ENCODE measurements at places on chromosomes 6 and 20.
A peak's percentile ranks its signal among the peaks of the same experiment; 100 is the strongest.

- DNase-seq = no peak
Observed at GRCh38 chr20:62511915-62512610, 36.3 kb upstream of the GATA5 start.

DNA sequence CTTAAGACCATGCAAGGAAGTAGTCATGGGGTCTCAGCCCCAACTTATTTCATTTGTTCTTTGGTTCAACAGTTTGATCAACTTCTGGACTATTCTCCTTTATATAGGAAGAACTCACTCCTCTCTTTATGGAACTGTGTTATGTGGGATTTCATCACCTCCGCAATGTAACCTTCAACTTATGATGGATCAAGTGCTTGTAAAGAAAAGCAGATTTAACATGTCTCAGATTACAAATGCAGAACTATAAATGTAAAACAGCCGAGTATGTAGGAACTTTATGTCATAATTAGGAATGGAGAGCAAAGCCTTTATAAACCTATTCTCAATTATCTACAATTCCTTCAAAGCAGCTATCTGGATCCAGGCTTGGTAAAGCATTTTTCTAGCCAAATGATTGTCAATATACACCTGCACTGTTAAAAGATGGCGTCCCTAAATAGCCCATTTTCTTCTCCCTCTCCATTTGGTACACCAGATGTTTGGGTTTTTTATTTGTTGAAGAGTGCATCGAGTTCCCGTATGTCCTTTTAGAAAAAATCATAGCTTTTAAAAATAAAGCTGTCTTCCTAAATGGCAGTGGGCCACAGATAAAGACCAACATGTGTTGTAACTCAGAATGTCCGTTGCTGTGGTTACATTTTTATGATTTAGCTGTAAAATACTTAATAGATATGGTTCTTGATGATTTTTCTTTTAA, 985.1 kb upstream of the SLC35B3 start:
- no peak for DNase-seq

DNA sequence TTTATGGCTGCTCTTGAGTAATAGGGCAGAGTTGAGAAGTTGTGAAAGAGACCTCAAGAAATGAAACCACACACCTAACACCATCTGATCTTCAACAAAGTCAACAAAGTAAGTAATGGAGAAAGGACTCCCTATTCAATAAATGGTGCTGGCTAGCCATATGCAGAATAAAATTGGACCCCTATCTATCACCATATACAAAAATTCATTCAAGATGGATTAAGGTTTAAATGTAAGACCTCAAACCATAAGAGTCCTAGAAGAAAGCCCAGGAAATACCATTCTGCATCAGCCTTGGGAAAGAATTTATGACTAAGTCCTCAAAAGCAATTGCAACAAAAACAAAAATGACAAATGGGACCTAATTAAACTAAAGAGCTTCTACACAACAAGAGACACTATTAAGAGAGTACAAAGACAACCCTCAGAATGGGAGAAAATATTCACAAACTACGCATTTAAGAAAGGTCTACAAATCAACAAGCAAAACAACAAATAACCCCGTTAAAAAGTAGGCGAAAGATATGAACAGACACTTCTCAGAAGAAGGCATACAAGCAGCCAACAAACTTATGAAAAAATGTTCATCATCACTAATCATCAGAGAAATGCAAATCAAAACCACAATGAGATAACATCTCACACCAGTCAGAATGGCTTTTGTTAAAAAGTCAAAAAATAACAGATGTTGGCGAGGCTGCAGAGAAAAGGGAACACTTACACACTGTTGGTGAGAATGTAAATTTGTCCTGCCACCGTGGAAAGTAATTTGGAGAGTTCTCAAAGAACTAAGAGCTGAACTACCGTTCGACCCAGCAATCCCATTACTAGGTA, 4.0 kb downstream of the MAP3K5 start:
- DNase-seq = peak; percentile 11

DNA sequence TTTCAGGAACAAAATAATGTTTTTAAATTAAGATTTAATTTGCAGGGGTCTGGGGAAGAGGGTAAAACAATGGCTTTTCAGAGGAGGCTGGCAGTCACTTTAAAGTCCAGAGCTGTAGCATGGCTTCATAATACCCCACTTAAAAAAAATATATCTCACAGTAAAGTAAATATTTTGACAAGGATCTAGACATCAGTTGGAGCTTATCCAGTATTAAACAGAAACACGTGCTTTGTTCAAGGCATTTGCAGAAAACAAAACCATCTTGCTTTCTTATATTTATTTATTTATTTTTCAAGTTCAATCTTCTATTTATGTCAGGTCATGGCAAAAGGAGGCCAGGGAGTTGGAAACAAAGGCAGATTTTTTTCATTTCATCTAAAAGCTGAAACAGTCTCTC, 53.3 kb upstream of the PRL start:
- DNase-seq = no peak

DNA sequence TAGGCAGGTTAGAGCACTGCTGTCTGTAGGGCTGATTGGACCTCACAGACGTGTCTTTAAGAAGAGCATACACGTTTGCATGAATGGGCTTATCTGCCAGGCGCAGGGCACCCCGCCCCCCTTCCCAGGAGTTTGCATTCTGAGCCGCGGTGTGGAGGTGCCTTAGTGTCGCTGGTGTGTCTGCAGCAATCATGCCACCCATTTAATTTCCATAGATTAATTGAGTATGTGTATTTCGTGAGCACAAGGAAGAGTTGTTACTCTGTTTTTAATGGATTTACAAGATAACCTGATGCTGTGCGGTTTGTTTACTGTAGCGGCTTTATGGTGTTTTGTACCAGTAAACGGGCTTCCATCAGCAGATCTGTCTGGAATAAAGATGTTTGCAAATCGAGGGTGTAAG, 107.7 kb downstream of the ZDHHC14 start:
- DNase-seq = no peak

DNA sequence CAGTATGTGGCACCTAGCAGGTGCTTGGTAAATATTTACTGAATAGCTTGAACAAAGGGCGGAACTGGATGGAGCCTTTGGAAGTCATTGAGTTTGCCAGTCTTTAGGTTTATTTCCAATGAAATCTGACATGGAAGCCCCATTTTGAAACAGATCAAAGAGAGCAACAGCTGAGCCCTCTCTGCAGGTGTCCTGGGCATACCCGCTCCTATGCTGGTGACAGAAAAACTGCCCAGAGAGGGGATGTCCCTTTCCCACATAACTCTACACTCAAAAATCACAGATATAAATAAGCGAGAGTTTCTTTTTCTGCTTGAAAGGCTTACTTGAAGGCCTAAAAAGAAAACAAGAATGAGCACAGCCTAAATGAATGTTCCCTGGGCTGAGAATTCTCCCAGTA, 53.0 kb upstream of the RALY start:
- no peak for DNase-seq

DNA sequence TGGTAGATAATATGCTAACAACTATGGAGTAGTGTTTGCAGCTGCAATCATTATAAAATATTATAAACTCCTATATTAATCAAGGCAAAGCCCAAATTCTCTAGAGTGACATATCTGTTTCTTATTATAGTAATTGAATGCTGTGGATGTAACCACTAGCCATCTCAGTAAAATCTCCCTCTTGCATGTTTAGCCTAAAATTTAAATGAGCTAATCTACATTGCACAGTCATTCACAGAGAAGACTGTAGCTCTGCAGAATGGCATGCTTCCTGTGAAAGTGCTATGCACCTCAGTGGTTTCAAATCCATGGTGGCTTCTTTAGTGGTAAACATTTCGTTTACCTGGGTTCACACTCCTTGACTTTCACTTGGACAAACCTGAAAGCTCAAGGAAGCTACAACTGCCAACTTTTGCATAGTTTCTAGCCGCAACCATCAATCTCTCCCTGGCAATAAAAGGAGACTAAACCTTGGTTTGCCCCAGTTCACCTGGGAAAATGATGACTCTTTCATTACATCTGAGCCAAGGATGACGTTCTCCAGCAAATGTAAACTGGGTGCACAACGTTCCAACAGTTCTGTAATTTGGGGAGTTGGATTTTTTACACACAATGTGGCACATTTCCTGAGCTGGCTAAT, 47.2 kb downstream of the FILIP1 start:
- no peak for DNase-seq

DNA sequence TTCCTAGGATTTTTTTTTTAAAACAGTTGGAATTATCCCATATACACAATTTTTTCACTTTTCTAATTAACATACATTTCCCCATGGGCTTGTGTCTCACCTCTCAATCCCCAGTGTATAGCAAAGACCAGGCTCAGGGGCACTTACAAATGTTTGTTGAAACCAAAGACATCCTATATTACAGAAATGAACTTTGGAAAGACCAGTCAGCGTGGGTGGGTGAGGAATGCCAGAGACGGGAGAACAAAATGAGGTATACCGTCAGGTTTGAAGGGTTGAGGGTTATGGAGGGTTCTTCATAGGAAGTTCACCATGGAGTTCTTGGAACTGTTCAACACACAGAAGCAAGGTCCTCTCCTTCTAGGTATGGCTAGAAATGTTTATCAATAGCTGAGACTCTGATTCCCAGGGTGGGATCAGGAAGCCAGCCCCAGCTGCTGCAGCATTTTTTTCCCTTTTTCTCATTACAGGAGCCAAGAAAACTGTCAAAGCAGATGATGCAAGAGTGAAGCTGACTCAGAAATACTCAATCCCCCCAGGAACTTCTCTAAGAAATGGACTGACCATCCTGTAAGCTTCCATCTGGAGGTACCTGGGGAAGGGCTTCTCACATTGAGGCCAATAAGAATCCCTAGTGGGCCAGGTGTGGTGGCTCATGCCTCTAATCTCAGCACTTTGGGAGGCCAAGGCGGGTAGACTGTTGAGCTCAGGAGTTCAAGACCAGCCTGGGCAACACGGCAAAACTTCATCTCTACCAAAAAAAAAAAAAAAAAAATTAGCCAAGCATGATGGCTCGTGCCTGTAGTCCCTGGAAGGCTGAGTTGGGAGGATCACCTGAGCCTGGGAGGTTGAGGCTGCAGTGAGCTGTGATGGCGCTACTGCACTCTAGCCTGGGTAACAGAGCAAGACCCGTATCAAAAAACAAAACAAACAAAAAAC, 15.9 kb upstream of the TBC1D20 start:
- no peak for DNase-seq

DNA sequence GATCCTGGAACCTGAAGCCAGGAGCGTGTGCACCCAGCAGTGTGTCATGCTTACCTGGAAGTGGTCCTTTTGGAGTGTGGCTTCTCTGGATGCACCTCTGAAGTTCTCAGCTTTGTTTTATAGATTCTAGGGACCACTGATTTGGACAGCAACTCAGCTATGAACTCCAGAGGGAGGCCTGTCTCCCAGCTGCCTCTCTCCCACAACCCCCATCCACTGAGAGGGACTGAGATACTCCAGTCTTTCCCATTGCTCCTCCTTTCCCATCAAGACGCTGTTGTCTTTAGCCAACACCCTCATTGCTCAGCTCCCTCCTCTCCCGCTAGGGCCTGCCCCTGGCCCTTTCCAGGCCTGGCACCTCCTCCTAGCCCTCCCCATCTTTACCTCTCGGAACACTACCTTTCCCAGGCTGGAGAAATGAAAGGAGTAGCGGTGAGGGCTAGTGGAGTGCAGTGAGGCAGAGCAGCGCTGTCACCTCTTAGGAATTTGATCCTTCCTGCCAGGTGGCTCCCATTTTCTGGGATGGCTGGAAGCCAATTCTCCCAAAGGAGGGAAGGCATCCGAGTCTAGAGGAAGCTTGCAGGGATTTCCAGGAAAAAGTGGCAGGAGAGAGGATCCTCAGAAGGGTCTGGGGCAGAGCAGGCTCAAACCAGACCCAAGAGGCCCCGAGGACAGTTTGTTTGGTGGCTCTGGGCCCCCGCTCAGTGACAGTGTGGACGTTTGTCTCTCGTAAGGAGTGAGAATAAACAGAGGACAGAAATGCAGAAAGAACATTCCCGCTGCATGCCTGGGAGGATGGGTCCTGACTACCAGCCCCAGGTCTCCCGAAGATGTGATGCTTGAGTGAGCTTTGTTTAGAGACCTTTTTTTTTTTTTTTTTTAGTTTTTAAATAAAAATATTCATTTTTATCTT, at the start of gene LRRN4:
LRRN4 (minus strand) TSS at position 285 of the 913 bp plus-strand sequence. CDS start 1,261 bp downstream, outside the sequence.
- no peak for DNase-seq

DNA sequence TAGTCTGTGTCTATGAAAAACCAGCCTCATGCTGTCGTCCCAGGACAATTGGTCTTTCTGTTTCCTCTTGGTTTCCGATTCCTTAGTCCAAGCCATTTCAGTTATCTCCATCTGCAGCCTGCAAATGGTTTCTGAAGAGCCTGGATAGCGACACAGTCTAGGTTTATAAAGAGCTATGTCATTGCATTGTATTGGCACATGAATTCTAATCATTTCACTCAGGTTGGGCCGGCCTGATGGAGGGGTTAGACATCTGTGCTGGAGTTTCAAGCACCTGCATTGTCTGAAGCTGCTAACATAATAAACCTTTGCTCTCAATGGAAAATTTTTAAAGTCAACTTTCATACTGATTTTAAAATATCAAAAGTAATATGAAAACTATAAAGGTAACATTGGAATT, 232.6 kb upstream of the MAP3K7 start:
- no peak for DNase-seq

- no peak for DNase-seq
Observed at GRCh38 chr6:106667022-106667402, 37.6 kb downstream of the QRSL1 start.

DNA sequence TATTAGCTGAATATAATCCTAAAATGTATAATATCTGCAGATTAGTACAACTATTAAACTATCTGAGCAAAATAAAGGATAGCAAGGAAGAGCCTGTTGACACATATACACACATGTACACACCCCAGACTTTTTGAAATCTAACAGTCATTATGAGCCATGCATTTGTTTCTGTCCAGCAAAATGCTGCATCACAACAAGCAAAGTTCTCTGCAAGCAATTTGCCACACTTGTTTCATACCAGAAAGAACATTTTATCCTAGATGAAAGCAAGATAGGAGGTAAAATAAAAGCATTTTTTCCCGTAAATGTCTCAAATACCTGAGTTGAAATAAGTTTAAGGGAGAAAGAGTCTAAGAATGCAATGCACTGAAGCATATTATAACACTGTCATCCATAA, 145.2 kb downstream of the COL21A1 start:
- DNase-seq = no peak

GRCh38 chr20:43537921-43538877, 20.6 kb upstream of the SGK2 start:
- peak; percentile 27 for DNase-seq

GRCh38 chr6:82996156-82996555, 69.5 kb downstream of the UBE3D start:
- DNase-seq = no peak

GRCh38 chr6:158387578-158387977, 75.3 kb downstream of the TULP4 start:
- DNase-seq = no peak

DNA sequence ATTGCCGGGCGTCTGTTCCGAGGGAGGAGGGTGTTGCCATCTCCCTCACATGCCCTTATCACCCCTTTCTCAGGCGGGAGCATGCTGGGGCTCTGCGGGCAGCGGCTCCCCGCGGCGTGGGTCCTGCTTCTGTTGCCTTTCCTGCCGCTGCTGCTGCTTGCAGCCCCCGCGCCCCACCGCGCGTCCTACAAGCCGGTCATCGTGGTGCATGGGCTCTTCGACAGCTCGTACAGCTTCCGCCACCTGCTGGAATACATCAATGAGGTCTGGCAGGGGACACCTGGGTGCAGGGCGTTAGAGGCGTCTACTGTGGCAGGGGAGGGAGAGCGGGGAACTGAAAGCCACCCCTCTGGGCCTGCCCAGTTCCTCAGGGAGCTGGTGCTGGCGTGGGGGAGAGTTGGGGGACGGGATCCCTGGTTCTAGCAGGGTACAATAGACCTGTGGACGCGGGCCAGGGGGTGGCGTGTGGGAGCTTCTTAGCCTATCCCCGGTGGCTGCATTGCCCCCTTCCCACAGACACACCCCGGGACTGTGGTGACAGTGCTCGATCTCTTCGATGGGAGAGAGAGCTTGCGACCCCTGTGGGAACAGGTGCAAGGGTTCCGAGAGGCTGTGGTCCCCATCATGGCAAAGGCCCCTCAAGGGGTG, 697 bp downstream of the PPT2 start:
- DNase-seq = peak; percentile 52
